ENCODE measurements at places on chromosomes 3 and 15.

DNA sequence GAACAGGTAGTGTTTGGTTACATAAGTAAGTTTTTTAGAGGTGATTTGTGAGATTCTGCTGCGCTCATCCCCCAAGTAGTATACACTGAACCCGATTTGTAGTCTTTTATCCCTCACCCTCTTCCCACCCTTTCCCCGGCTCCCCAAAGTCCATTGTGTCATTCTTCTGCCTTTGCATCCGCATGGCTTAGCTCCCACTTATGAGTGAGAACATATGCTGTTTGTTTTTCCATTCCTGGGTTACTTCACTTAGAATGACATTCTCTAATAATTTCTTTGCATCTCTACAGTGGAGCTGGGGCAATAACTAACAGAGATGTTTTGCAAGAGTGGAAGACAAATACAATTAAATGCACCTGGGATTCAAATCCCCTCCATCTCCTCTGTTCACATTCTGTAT, 93.2 kb downstream of the TP63 start:
- DNase-seq = peak; percentile 62

DNA sequence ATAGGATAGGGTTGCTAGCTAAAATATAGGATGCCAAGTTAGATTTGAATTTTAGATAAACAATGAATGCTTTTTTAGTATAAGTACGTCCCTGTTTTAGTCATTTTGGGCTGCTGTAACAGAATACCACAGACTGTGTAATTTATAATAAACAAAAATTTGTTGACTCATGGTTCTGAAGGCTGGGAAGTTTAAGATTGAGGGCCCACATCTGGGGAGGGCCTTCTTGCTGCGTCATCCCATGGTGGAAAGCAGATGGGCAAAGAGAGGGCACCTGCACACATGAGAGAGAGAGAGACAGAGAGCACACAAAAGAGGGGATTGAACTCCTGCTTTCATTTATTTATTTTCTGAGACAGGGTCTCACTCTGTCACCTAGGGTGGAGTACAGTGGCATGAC, 246.5 kb downstream of the EPHB1 start:
- DNase-seq = peak; percentile 19

GRCh38 chr15:88450125-88450798, 16.9 kb downstream of the MRPL46 start:
- DNase-seq = peak; percentile 67

GRCh38 chr3:133973249-133973980, 56.3 kb downstream of the SLCO2A1 start:
- peak; percentile 82 for DNase-seq

DNA sequence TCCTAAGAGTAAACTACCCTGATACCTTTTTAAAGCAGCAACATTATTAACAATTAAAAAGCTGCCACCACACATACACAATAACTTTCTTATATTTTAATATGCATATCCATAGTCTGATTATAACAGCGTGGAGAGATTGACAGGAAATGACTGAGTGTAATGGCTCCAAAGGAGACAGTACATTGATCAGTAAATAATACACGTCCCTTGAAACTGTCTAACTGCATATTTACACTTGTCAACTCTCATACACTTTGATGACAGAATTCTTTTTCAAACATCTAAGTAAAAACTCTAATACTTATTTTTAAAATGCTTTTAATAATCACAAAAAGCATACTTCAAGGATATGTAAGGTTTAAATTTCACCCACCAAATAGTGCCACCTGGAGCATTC, 99.5 kb downstream of the FOXP1 start:
- no peak for DNase-seq

- DNase-seq = peak; percentile 58
These were observed 169.6 kb upstream of the LRTM1 start for GRCh38 chr3:55097441-55097840.

- DNase-seq = no peak
These were observed 1.3 kb upstream of the CPEB1 start for GRCh38 chr15:82648257-82649103.

- DNase-seq = peak; percentile 97
These were observed at the start of gene MYO1E for GRCh38 chr15:59372352-59373211. Gene MYO1E (minus strand): TSS chr15:59372871. CDS start chr15:59372500, 371 bp downstream.

DNA sequence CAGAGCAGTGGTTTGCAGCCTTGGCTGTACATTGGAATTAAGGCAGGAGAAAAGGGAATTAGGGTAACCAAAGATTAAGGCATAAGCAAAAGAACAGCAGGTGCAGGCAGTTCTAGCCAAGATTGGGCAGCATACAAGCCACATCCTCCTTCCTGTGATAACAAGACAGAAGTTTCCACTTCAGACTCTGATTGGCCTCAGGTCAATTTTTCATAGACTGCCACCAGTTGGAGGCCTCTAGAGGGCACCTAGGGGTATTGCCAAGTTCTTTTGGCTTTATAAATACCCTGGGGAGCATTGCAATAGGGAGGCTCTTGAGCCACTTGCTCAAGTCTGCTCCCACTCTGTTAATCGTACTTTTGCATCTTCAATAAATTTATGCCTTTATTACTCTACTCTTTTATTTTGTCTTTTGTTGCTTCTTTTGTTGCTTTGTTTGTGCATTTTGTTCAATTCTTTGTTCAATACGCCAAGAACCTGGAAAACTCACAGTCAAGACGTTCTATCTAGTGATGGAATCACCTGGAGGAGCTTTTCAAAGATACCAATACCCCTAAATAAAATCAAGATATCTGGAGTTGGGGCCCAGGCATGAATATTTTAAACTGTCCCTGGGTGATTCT, 32.2 kb upstream of the FMN1 start:
- DNase-seq = peak; percentile 37

- no peak for DNase-seq
These were observed 11.3 kb upstream of the RPL39L start for GRCh38 chr3:187150599-187150998.

- DNase-seq = no peak
These were observed 59.9 kb upstream of the RASGRP1 start for GRCh38 chr15:38624244-38625205.

GRCh38 chr3:42685891-42686820, 819 bp downstream of the KLHL40 start:
- DNase-seq = no peak

DNA sequence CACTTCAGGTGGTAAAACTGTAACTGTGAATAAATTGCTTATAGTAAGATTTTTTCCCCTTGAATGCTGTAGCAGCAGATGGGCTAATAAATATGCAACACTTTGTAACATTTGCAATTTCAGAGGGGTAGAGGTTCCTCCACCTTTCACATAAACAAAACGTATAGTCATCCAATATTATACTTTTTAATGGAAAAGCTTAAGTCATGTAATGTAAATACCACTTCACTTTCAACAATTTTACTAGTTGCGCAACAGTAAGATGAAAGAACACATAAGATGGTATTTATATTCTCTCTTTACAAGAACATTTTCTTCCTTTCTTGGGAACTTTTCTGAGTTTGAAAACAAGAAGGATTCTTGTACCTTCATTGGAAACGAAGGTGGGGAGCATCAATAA, 56.6 kb upstream of the FAM3D start:
- peak; percentile 3 for DNase-seq

DNA sequence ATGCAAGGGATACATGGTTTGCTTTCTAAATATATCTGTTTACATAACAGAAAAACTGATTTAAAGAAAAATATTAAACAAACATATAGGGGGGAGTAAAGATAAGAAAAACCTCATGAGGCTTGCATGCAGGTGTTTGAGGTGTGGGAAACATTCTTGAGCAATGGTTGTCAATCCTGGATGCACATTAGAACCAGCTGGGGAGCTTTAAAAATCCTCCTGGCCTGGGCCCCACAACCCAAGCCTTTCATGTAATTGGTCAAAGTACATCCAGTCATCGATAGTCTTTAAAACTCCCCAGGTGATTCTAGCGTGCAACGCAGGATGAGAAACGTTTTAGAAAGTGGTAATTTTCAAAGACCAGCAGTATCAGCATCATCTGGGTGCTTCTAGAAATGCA, 18.3 kb downstream of the NMNAT3 start:
- DNase-seq = no peak
